ENCODE measurements at places on chromosomes 5 and 9.

- DNase-seq, result no peak
These were observed 3.1 kb downstream of the OLFM1 start for GRCh38 chr9:135090547-135090946.

- no peak for DNase-seq
These were observed 103.2 kb upstream of the ALDH1B1 start for GRCh38 chr9:38289236-38289865.

- DNase-seq, result no peak
These were observed 61.2 kb downstream of the COL15A1 start for GRCh38 chr9:99004717-99005460.

- no peak for DNase-seq
These were observed 113.7 kb downstream of the RASEF start for GRCh38 chr9:82949203-82949602.

DNA sequence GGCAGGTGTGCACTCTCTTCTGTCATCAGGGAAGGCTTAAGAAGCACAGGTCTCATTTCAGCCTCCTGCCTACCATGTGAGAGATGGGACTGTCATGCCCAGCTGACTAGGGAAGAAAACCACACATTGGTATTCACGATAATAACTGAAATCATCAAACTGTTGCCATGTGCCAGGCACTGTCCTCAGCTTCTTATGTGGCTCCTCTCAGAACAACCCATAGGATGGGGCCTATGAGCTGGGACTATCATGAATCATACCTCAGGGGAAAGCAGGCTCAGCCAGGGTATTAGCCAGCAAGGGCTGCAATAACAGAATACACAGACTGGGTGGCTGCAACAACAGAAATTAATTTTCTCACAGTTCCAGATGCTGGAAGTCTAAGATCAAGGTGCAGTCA, 3.3 kb downstream of the AFAP1L1 start:
- no peak for DNase-seq

GRCh38 chr5:93674866-93675459, 66.4 kb downstream of the POU5F2 start:
- no peak for DNase-seq

DNA sequence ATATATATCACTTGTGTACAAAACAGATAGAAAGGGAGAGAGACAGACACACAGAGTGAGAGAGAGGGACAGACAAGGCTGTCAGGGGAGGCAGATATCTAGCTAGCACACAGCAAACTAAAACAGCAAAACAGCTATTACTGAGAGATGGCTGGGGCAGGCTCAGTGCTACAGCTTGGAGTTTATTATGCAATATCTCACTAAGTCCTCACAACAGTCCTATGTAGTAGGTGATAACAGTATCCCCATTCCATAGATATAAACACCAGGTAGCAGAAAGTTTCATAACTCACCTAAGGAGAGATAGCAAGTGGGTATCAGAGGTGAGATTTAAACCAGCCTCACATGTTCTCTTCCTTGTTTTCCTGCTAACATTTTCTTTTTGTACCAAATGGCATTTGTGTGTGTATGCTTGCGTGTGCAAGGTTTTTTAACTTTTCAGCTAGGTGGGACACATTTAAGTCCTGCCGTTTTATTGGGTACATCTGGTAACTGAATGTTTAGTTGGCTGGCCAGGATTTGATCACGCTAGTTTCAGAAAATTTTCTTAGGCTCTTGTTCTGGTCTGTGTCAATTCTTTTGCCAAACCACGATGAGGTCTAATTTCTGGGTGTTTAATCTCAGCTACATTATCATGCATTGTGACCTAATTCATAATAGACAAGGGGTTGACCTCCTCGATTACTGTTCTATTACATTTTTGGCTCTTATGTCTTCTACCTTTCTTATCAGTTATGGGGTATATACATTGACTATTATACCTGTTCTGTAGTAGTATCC, 105.1 kb downstream of the LMNB1 start:
- DNase-seq, result no peak

DNA sequence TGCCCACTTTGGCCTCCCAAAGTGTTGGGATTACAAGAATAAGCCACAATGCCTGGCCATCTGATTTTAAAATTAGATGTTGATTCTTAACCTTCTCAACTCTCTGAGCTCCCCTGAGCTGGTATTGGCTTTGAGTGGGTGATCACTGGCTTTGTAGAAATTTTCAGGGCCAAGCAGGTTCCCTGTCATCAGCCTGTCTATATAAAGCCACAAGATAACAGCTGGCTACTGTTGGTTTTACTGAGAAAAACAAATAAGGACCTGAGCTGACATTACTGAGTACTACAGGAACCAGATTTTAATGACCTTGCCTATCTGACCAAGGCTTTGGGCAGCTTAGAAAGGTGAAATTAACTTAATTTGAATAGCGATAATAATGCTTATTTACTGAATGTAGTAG, 153.6 kb downstream of the MSX2 start:
- no peak for DNase-seq

DNA sequence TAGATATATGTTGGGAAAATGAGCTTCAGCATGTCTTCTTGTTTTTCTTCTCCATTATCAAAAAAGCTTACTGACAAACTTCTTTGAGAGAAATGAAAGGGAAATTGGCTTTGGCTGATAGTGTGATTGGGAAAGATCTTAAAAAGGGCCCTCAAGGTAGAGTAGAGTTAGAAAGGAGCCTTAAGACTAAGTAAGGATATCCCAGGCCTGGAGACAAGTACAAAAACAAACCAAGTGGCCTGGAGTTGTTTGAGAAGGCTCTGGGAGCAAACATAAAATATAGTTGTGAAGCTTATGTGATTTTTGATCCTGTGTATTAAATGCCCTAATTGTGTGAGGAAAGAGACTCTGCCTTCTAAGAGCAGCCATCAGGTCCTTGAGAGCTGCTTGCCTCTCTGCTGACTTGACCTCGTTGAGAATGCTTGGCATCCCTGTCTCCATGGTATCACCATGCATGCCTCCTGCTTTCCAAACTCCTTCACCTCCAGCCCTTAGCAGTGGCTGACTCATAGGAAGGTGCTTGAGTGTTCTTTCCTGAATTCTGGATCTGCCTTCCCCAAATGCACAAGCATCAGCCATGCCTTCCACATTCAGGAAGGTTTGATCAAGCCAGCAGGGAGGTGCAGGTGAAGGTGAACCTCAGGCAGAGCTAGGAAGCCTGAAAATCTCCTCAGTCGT, 78.9 kb downstream of the SMARCA2 start:
- no peak for DNase-seq

GRCh38 chr5:10145923-10146401, 103.7 kb downstream of the ATPSCKMT start:
- no peak for DNase-seq

- no peak for DNase-seq
These were observed 410.6 kb downstream of the PSAT1 start for GRCh38 chr9:78707481-78707991.

DNA sequence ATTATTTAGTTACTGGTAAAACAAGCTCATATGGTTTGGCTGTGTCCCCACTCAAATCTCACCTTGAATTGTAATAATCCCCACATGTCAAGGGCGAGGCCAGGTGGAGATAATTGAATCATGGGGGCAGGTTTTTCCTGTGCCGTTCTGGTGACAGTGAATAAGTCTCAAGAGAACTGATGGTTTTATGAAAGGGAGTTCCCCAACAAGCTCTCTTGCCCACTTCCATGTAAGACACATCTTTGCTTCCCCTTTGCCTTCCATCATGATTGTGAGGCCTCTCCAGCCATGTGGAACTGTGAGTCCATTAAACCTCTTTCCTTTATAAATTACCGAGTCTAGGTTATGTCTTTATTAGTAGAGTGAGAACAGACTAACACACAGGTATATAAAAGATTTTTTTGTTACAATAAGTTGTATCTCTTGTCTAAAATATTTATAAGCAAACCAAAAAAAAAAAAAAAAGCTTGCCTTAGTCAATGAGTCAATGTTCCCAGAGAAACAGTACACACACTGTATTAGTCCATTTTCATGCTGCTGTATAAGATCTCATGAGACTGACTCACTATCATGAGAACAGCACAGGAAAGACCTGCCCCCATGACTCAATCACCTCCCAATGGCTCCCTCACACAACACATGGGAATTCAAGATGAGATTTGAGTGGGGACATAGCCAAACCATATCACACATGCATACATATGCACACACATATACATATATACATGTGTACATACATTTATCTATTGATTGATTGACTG, 138.3 kb downstream of the BASP1 start:
- DNase-seq, result no peak

- DNase-seq, result no peak
These were observed 71.2 kb upstream of the SLC28A3 start for GRCh38 chr9:84411683-84412267.

- no peak for DNase-seq
These were observed 701.0 kb downstream of the SEMA5A start for GRCh38 chr5:8844847-8845246.

- DNase-seq, result peak; percentile 40
These were observed 17.0 kb upstream of the MSMP start for GRCh38 chr9:35771075-35771433.

DNA sequence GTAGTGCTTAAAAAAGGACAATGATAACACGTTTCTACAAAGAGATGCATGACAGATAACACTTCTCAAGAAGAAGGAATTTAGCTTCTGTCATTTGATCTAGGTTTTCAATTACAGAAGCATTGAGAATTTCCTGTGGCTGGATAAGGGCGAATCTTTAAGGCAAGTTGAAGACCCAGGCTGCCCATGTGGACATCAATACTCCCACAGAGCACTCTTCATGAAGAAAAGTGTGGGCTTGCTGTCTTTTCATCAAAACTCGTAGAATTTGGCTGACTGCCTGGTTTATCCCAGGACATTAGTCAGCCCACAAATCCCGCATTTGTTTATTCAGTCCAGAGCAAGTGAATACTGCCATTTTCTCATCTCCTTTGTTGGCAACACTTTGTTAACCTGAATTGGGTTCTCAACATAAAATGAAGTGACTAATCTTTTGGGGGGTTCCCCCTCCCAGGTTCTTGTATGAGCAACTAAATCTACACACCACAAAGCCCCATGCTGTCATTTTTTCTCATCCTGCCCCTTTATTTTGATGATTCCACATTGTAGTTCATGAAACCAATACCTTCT, 43.4 kb upstream of the CDKN2B start:
- DNase-seq, result no peak

DNA sequence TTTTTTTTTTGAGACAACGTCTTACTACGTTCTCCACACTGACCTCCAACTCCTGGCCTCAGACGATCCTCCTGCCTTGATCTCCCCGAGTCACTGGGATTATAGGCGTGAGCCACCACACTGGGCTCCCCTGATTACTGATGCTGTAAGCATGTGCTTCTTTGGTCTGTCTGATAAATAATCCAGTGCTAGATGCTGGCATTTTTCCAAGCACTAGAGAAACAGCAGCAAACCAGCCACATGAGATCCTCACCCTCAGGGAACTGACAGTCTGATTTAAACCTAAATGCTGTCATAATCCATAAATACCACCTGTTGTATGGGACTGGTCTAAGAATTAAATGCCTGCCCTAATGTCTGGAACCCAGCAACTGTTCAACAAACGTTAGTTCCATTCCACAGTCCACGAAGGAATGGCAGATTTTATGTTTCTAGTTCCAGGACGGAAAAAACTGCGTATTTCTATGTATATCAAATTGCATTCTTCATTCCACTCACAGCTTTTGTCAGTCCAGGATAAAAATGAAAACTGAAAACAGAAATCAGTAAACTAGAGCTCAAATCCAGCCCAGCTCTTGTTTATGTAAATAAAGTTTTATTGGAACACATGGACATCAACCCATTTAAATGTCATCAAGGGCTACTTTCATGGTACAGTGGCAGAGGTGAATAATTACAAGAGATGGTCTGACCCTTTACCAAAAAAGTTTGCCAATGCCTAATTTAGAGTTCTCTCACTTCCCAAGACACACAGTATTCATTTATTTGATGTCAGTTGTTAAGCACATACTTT, 20.1 kb downstream of the SLC35D2 start:
- no peak for DNase-seq

DNA sequence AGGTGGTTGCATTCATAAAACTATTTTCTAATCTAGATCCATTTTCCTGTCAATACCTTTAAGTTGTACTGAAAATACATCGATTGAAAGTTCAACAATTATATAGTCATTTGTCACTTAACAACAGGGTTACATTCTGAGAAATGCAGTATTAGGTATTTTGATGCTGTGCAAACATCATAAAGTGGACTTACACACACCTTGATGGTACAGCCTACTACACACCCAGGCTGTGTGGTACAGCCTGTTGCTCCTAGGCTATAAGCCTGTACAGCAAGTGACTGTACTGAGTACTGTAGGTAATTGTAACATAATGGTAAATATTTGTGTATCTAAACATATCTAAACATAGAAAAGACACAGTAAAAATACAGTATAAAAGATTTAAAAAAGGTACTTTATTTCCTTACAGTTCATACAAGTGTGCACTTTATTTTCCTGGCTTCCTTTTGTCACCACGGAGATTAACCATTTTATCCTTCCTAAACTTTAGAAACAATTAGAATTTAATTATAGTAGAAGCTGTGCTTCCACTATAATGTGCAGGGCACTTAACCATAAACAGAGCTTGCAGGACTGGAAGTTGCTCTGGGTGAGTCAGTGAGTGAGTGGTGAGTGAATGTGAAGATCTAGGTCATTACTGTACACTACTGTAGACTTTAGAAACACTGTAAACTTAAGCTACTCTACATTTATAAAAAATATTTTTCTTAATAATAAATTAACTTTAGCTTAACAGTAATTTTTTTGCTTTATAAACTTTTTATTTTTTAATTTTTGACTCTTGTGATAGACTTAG, 42.9 kb upstream of the MEF2C start:
- DNase-seq, result no peak

- no peak for DNase-seq
These were observed 294.2 kb downstream of the DMRTA1 start for GRCh38 chr9:22740781-22741180.

DNA sequence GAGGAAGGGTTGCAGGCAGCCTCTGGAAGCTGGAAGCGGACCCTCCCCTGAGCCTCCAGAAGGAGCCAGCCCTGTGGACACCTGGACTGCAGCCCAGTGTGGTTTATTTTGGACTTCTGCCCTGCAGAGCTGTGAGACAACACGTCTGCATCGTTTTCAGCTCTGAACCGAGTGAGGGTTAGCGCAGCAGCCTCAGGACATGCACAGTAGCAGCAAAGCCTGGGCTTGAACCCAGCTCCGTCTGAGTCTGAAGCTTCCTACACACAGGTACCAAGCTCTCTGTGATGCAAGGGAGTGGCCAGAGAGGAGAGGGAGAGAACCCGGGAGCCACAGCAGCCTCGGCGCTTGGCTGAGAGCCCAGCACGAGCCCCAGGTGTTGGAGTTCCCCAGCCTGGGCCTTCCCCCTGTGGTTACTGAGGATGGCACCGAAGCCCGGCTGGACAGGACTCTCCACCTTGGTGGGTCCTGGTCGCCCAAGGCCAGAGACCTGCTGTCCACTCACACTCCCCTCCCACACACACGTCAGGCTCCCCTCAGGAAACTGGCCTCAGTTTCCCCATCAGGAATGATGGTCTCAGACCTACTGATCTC, 128.2 kb downstream of the OLFM1 start:
- DNase-seq, result no peak

Data from tibial nerve (tissue), 4 donors.